Activated CD8-positive, alpha-beta memory T cell treated with anti-CD3 and anti-CD28 coated beads for 1 hour (primary cell): ENCODE measurements at places on chromosomes 3 and 15.

GRCh38 chr3:134827213-134827612 is 32.2 kb downstream of the EPHB1 start:
- DNase-seq: no peak

DNA sequence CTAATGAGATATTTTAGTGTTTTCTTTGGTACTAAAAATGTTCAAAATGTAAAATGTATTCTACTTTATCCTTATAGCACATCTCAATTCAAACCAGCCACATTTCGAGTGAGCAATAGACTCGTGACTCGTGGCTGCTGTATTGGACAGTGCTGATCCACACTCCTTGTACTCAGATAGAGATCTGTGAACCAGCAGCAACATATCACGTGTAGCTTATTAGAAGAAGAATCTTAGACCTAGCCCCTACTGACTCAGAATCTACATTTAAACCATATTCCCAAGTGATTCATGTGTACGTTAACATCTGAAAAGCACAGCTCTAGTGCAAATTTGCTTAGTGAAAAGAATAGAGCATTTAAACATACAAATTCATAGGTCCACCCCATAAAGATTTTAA is 130.9 kb downstream of the IL1RAP start:
- DNase-seq: no peak

GRCh38 chr3:120324190-120324589 is 25.0 kb downstream of the LRRC58 start:
- no peak for DNase-seq

DNA sequence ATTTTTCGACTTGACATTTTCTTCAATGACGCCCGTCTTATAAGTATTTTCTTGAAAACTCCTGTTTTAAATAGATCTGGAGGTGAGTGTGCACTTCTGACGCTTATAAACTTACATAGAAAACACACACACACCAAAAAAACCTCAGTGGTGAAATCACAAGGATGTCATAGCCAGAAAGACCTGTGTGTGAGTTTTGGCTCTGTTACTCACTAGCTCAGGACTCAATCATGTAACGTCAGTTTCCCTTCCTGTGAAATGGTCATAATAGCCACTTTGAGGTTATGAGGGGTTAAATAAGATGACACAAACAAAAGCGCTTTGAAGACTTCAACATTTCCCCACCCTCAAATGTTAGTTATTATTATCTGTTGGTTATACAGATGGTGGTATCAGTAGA is 1.8 kb downstream of the IL20RB start:
- DNase-seq: no peak

DNA sequence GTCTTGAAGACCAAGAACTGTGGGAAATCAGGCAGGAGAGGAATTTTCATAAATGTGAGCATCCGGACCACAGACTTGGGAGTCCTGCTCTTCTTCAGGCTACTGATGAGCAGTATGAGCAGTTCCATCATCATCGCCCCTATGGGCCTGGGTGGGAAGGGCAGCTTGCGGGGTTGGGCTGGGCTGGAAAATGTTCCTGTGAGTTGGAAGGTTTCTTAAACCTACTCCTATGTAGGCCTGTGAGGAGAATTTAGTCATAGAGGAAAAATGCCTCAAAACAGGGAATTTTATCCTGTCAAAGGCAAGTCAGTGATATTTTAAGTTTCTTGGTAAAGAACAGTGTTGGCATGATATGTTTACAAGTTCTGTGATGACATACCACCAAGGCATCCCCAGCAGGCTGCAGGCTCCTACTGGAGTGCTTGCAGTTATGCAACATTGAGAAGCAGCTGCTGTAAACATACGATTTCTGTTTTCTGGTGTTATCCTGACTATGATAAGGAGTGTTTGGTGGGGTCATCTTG is 10.3 kb downstream of the MASP1 start:
- no peak for DNase-seq

GRCh38 chr15:89680282-89680873 is 1.2 kb upstream of the PLIN1 start:
- no peak for DNase-seq

DNA sequence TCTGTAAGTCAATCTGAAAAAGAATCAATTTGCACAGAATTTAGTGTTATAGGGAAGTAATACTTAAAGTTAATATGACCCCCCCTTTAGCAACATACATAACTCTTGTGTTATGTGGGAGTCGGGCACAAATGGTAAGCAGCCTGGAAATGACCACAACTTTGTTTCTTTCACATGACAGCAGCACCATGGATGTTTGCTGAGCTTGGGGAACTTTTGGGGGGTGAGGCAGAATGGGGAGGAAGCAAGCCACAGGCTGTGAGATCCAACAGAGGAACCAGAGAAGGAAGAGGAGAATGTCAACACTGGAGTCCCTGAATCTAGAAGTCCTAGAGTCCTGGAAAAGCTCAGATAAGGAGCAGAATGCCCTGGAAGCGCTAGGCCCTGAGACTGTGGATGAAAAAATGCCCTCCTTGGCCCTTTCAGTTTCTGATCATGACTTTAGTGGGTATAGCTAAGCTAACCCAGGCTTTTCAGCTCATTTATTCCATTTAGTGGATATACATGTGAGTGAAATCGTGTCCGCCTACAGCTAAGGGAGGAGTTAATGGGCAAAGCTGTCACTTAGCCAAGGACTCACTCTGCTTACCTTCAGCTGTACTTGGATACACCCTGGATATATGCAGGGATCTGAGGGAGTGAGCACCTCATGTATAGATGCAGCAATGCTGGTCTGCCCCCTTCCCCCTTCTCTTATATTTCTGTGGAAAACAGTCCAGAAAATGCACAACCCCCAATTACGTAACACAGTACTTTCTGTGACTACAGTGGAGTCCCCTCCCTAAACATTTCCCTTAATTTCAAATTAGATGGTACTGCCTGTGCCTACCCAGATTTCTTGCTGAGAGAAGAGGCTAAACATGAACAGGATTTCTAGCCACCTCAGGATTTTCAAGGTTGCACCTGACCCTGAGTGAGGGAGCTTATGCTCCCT is 39.1 kb downstream of the CFAP91 start:
- no peak for DNase-seq

GRCh38 chr3:58085616-58086015 is 77.4 kb downstream of the FLNB start:
- DNase-seq: no peak

GRCh38 chr3:46994801-46995731 is 15.6 kb downstream of the NBEAL2 start:
- no peak for DNase-seq
